ENCODE measurements at places on chromosomes 16 and 17. TPM values are rescaled to one million over a fixed set of nuclear protein-coding genes. Genes with fewer than 3 reads are reported as not detected.

Gene NXN
- 16.6 TPM for total RNA-seq

DNA sequence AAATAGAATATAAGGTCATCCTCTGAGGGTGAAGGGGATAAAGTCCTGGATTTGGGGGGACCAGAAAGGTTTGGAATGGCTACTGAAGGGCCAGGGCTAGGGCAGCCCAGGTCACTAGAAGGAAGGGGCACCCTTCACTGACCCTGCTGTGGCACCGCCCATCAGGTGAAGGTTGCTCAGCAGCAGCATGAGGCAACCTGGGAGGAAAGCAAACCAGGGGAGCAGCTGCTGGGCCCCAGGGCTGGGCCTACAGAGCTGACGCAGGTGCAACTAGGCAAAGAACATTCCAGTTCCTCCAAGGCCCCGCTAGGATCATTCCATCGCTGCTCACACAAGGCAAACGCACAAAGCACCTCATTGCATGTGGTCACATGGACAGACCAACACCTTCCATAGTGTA is 3.4 kb upstream of the HSBP1 start:
- DNase-seq = no peak

GRCh38 chr17:1705004-1705403 is 5.2 kb downstream of the TLCD2 start:
- no peak for DNase-seq

Gene CACNG5
- not detected for total RNA-seq

DNA sequence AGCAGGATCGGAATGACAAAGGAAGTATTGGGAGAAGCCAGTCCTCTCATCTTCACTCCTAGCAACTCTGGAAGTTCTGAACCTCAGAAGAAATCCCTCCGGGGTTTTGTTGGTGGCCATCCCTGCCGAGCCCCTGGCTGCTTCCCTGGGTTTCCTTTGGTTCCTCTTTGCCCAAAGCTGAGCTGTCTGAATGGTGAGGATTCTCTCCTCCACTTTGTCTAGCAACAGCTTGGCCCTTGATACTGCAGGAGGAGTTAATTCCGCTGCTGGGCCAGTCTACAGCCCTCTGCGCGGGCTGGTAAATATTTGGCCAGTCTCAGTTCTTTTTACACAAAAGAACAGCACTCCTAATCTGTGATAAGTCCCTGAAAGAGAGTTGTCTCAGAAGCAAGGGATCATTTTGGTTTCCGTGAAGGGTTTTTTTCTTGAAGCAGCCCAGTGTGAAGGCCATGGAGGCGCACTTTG is 170.9 kb downstream of the RAB11FIP4 start:
- no peak for DNase-seq

Gene DCAF7
- total RNA-seq = 18.8 TPM

Data from omental fat pad (tissue), 4 donors.